NCI-H1105 treated with DMSO at 0.1 percent for 48 hours (cell line): ENCODE measurements at places on chromosomes 12 and 14.

GRCh38 chr12:15494329-15495046 is 172.2 kb downstream of the PTPRO start:
- no peak for DNase-seq

DNA sequence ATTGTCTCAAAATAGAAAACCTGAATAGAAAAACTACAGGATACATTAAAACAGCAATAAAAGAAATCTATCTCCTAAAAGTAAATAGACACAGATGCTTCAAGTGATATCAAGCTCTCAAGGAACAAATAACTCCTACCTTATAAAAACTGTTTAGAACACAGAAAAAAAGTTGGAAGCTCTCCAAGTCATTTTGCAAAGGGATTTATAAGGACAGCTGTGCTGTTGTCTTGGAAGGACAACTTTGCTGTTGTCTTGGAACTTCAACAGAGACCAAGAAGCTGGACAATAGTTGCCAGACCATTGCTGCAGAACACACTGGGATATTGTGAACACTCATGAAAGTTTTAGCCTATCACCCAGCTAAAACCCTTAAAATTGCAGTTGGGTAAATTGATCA is 780.7 kb downstream of the FLRT2 start:
- DNase-seq: peak; percentile 32

GRCh38 chr12:106918746-106919145 is 37.0 kb upstream of the TMEM263 start:
- peak; percentile 87 for DNase-seq

- DNase-seq: peak; percentile 81
Observed at GRCh38 chr14:96362071-96362964, 823 bp downstream of the ATG2B start.

DNA sequence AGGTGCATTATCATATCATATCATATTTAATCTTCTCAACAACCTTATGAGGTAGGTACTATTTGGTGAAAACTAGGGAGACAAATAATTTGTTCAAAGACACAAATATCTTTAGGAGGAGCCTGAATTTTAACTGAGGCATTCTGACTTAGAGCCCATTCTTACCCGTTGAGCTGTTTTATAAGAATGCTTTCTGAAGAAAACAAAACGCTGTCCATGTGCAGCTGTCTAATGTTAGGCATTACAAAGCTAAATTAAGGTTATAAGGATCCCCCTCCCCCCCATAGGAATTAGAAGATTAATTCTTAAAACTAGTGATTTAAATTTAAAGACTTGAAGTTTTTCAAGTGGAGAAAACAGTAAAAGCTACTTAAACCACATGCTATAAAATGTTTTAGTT is 6.4 kb downstream of the KTN1 start:
- no peak for DNase-seq

DNA sequence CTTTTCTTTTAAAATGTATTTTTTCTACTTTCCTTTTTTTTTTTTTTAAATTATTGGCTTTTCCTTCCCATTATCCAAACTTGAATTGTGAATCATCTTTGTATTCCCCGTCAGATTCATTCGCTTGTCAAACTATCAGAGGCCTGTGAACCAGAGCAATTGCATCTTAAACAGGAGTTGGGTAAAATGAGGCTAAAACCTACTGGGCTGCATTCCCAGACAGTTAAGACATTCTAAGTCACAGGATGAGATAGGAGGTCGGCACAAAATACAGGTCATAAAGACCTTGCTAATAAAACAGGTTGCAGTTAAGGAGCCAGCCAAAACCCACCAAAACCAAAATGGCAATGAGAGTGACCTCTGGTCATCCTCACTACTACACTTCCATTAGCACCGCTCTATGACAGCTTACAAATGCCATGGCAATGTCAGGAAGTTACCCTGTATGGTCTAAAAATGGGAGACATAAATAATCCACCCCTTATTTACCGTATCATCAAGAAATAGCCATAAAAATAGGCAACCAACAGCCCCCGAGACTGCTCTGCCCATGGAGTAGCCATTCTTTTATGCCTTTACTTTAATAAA is 19.9 kb downstream of the FUT8 start:
- DNase-seq: no peak

DNA sequence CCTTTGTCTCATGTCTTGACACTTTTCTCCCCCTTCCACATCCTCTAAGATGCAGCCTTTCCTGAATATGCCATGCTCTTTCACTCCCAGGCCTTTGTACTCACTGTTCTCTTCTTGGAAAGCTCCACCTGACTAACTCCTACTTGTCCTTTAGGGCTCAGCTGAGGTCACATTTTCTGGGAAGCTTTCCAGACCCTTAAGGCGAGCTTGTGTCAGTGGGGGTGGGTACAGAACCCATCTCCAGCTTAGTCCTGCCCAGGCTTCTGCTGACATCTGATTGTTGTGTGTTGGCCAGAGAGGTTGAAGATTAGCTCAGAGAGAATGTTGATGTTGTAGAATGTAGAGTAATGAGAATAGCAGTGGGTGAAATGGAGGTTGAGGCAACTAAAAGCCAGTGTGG is 2.9 kb upstream of the TSFM start:
- DNase-seq: no peak

DNA sequence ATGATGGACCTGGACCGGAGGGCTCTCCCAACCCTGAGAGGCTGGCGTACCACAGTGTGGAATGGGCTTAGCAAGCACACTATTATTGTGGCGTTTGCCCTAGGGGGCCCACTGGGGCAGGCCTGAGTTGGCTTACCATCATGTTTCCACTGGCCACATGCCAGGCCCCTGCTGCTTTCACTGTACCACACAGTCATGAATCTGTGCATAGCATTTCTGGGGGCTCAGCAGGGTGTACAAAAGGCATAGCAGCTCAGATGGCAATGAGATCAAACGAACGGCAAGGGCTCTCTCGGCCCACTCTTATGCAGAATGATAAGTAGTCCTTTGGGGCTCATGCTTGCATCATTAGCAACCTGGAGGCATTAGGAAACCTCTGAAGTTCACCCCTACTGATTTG is 137.0 kb upstream of the HIF1A start:
- DNase-seq: no peak

DNA sequence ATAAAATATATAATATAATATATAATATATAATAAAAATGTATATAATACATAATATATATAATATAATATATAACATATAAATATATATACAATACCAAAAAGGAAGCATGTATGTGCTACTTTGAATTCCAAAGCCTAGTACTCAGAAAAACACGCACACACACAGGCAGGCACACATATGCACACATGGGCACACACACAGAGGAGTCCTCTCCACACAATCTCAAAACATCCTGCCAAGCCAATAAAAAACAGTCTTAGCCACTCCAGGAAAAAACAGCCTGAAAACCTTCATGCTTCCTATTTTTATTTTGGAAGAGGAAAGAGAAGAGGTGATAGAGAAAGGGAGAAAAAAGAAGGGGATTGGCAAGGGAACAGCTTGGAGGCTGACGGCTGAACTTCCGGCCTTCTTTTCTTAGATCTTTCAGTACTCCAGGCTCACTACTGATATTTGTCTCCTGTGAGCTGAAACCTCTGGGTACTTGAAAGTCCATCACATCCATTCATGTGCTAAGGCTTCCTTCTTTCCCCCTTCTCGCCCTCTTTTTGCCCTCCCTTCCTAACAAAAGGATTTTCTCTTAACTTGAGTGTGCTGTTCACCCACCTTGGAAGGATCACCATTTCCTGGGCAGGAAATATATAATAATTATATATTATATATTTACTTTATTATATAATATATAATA is 394.2 kb downstream of the NUAK1 start:
- no peak for DNase-seq

GRCh38 chr12:26134540-26134939 is 9.7 kb upstream of the BHLHE41 start:
- peak; percentile 62 for DNase-seq

- no peak for DNase-seq
Observed at GRCh38 chr12:77382096-77382742, 316.9 kb upstream of the E2F7 start.

GRCh38 chr12:30142301-30142700 is 358.6 kb upstream of the TMTC1 start:
- DNase-seq: no peak

DNA sequence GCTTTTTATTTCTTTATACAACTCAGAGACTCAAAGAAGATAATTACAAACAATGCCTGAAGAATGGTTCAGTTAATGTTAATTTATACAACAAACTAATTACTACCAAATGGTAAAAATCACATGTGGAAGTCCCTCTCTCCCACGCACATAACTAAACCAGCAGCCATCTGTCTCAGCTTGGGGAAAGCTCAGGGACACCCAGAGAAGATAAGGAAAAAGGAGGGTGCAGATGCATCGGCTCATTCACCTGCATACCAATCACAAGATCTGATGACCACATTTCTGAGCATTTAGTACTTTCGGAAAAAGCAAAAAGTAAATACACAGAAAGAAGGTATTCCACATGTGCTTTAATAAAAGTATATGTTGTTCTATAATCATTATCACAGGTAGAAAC is 136.3 kb downstream of the SOX5 start:
- no peak for DNase-seq

DNA sequence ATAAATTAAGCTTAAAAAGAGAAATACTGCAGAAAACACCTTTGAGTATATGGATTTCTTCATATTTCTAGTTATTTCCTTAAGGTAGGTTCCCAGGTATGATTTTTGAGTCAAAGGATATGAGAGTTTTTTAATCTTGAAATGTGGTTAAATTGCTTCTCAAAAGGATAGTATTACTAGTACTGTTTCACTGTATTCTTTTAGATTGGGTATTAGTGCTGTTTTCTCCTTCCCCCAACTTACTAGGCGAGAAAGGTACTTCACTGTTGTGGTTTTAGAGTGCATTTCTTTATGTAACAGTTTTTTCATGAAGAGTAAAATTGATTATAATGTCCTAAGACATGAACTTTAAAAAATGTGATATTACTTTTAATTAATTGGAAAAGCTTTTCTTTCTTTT is 13.5 kb downstream of the FRS2 start:
- no peak for DNase-seq

GRCh38 chr12:51980051-51980808 is 26.5 kb upstream of the TAMALIN start:
- peak; percentile 30 for DNase-seq

DNA sequence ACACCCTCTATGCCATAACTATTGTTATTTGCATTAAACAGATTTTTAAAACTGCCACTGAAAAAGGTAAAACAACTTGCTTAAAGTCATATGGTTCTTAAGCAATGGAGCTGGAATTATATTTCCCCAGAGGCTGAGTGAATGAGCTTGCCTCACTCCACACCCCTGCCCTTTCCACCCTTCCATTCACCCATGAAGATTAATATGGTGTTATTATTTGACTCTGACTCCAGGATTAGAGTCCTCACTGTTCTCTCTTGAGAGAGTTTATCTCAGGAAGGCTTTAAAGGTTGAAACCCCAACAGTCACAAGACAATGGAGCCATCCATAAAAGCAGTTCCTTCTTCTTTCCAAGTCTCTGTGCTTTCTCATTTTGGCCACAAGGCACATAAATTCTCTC is 84.9 kb downstream of the RTN1 start:
- no peak for DNase-seq

DNA sequence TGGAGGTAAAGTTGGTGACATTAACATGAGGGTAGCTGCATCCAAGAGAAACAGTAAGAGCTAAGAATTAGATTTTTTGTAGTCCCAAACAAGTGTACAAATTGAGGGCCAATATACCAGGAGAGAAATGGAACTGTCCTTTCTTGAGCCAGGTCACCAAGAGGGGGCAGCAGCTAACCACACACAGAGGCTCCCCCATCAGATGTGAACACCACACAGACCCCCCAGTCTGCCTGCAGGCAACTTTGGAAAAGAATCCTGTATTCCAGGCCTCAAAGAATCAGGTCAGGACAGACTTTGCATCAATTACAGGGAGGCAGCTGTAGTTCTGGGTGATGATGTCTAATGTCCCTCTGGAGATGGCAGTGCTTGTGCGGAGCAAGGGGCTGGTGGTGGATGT is 77.9 kb downstream of the SPTB start:
- DNase-seq: no peak

- DNase-seq: no peak
Observed at GRCh38 chr12:101803978-101804377, 26.8 kb downstream of the GNPTAB start.

- DNase-seq: no peak
Observed at GRCh38 chr12:105931762-105932570, 206.8 kb downstream of the NUAK1 start.

- no peak for DNase-seq
Observed at GRCh38 chr12:1356285-1356684, 238.1 kb downstream of the FBXL14 start.

GRCh38 chr14:23696701-23697239 is 60.6 kb downstream of the DHRS2 start:
- DNase-seq: no peak

DNA sequence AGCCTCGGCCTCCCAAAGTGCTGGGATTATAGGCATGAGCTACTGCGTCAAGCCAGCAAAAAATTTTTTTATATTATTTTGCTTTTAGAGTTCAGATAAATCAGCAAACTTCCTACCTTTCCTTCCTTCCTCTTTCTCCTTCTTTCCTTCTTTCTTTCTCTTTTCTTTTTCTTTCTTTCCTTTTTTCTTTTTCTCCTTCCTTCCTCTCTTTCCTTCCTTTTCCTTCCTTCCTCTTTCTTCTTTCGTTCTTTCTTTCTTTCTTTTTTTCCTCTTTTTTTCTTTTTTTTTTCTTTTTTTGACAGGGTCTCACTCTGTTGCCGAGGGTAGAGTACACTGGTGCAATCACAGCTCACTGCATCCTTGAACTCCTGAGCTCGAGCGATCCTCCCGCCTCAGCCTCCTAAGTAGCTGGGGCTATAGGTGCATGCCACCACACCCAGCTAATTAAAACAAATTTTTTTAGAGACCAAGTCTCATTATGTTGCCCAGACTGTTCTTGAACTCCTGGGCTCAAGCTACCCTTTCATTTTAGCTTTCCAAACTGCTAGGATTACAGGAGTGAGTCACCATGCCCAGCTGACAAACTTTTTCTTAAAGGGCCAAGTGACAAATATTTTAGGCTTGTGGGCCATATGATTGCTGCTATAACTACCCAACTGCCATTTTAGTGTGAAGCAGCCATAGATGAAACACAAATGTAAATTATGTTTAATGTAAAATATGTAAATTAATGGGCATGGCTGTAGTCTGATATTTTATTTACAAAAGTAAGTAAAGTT is 7.1 kb upstream of the WASHC4 start:
- DNase-seq: no peak

DNA sequence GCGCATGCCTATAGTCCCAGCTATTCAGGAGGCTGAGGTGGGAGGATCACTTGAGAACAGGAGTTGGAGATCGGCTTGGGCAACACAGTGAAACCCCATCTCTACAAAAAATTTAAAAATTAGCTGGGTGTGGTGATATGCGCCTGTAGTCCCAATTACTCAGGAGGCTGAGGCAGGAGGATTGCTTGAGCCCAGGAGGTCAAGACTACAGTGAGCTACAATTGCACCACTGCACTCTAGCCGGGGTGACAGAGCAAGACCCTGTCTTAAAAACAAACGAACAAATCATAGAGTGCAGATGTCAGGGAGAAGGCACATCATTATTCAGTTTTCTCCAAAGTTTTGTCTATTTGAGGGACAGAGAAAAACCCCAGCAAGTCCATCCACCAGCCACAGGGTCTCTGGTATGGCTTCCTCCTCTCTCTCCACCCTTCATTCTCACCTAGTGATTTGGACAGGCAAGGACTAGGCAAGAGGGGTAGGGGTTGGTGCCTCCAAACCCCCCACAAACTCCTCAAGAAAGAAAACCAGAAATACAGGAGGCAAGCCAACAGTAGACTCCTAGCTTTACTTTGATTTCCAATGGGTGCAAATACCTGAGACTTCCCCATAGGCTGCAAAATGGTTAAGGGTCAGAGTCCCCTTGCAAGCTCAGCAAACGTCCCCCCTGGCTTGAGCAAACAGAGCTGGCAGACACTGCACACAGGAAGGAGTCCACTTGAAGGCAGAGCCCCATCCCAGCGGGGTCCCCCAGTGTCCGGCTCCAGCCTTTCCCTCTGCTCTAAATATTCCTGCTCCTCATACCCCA is 26.5 kb upstream of the RPLP0 start:
- no peak for DNase-seq
